Uterine smooth muscle cell (primary cell): ENCODE measurements at places on chromosomes 5 and 9. TPM values are rescaled to one million over a fixed set of nuclear protein-coding genes. Genes with fewer than 3 reads are reported as not detected.

Gene TRIM32
- 22.1 and 26.7 TPM in 2 replicates for total RNA-seq

Gene PCDHGA8
- total RNA-seq, result 1.1 and 2.4 TPM in 2 replicates

Gene ARHGEF37
- total RNA-seq, result 0.66 and 1.5 TPM in 2 replicates

Gene IL13
- total RNA-seq, result not detected in 2 replicates

Gene DDX4
- total RNA-seq, result not detected in 2 replicates

Gene TRPM6
- total RNA-seq, result under 0.01 TPM in 2 replicates

Gene TTC16
- 0.11 TPM in 1 of 2 replicates, not detected in the other for total RNA-seq

Gene MEGF10
- total RNA-seq, result 0.12 and 0.22 TPM in 2 replicates

Gene CATSPER3
- total RNA-seq, result 0.12 and 0.22 TPM in 2 replicates
